SW 1271 (cell line): ENCODE measurements at places on chromosomes 12 and 14.
A peak's percentile ranks its signal among the peaks of the same experiment; 100 is the strongest.

- no peak for DNase-seq
Observed at GRCh38 chr12:5806371-5807089, 138.5 kb downstream of the ANO2 start.

DNA sequence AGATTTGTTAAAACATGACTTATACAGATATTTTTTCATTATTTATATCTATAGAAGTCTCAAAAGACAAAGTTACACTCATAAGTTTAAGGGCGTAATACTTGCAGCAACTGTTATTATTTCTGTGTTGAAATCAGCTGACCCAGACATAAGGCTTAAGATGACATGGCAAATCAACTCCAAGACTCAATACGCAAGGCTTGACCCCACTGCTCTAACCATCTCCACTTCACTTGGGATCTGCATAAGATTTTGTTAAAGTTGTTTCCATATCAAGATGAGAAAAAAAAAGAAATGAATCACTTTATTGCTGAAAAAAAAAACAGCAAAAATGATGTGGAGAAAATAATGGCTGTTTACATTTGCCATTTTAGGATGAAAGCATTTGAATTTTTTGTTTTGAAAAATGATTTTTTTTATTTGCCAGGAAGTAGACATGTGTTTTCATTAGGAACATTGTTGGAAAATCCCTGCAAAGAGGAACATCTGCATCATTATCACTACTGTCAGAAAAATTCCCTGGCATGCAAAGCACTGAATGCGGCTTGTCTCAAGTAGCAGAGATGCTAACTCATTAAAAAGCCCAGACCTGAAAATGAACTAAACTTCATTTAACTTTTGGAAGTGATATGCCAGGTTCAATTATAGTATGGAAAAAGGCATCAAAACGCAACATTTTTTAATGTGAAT lies 73.5 kb downstream of the LIN7A start:
- no peak for DNase-seq

DNA sequence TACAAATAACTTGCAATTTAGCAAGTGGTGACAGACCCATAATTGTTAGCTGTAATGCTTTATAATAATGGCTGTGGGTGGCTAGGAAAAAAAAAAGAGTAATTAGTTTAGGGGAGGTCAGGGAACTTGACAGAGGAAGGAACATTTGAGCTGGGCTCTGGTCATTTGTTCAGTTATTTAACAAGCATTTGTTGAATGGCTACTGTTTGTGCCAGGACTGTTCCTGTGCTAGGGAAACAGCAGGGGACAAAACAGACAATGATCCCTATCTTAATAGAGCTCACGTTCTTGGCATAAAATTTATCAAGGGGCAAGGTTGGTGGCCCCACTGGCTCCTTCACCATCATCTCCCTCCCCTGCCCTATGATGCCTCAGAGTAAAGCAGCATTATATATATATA lies 18.5 kb downstream of the CHST11 start:
- DNase-seq, result no peak

- DNase-seq, result no peak
Observed at GRCh38 chr14:77264466-77265186, 6.4 kb downstream of the NGB start.

GRCh38 chr14:100623961-100624360 lies 36.7 kb upstream of the BEGAIN start:
- DNase-seq, result no peak

DNA sequence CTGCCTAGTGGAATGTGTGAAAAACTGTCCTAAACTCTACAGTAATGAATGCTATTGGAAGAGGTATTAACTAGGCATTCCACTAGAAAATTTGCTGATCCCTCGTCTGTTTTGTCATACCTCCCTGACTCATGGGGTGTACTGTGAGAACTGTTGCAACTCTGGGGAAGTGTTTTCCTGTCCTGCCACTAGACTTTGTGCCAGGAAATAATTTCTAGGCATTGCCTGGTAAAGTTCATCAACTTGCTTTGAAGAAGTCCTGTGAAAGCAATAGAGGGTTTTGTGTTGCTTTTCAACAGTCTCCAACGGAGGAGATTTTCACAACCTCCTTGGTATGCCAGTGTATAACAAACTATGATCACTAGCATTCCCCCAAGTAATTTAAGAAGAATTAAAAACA lies 139.9 kb downstream of the AKAP6 start:
- no peak for DNase-seq

- no peak for DNase-seq
Observed at GRCh38 chr14:81341370-81341769, 58.8 kb downstream of the STON2 start.

DNA sequence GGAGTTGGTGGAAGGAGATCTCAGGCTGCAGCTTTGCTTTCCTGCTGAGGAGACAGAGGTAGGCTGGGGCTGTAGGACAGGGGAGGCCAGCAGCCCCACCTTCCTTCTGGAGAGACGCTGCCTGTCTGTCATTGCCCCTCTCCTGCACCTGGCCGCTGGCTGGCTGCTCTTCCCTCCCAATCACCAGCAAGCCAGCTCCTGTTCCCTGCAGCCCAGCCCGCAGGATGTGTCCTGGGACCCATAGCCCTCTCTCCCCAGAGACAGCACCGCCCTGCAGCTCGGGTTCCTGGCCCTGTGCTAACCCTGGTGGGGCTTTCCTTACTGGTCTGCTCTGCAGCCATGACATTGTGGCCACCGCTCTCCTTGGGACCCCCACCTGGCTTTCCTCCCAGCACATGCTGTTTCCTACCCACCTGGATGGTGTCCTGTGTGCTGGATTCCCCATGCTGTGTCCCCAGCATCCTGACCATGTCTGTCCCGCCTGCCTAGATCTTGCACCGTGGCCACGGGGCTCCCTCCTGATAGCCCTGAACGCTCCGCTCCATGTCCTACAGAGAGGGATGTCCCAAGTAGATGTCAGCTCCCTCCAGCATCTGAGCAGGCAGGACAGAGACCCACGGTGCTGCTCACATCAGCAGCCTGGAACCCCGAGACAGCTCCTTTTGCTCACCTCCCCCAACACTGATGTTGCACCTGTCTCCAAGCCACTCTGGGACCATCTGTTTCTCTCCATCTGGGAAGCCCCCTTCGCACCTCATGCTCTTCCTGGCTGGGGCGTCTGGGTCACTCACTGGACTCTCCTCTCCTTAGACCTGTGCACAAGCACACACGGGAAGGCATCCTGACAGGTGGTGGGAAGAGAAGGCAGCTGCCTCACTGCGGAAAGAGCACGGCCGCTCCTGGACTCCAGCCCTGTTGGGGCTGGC lies 1.1 kb upstream of the MTA1 start:
- no peak for DNase-seq

DNA sequence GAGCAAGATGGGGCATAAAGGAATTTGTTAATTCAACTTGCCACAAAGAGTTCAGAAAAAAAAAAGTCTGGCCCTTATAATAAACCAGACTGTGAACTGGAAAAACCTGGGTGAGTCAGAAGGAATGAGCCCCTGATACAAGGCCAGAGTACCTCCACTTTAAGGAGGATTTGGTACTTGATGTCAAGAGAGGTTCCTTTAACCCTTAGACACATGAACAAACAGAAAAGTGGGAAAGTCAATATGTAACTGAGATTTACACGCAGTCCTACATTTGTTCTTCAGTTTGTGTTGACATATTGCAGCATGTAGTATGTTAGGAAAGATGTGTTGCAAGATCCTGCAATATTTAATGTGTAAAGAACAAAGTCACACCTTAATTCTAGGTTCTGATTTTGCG lies 14.2 kb upstream of the SLC38A4 start:
- no peak for DNase-seq

DNA sequence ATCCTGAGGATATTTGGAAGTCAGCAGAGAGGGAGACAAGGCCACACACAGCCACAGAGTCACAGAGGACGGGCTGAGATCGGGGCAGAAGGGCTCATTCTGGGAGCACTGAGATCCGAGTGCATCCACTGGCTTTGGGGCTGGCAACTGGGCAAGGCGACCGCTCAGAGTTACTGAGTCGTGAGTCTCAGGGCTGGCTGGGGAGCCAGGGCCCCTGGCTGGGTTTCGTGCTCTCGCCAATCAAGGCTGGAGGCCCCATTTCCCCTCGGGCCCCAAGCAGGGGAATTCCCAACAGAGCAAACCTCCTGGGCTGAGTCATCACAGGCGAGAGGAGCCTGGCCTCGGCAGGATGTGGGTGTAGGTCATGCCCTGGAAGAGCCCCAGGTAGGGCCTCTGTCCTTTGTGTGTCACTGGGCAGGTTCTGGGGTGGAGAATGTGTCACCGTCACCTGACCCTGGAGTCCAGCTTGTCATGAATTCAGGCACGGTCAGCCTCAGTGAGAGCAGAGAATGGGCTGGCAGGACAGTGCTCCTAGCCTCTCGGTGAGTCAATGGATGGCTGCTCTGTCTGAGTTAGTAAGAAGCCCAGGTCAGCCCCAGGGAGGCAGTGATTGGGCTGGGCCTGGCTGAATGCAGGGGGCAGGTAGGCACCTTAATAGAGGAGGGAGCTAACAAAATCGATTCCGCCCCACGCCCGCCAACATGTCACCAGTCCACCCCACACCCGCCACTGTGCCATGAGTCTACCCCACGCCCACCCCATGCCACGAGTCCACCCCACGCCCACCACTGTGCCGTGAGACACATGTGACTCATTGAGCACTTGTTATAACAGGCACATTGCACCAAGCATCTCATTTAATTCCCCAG lies 16.9 kb downstream of the ASB2 start:
- DNase-seq, result peak; percentile 96
